ENCODE measurements at places on chromosomes 2 and 18.

GRCh38 chr2:8767324-8767723 is 70.1 kb downstream of the KIDINS220 start:
- no peak for DNase-seq

- DNase-seq, result no peak
These were observed 1.4 kb downstream of the RNF138 start for GRCh38 chr18:32093102-32093511.

DNA sequence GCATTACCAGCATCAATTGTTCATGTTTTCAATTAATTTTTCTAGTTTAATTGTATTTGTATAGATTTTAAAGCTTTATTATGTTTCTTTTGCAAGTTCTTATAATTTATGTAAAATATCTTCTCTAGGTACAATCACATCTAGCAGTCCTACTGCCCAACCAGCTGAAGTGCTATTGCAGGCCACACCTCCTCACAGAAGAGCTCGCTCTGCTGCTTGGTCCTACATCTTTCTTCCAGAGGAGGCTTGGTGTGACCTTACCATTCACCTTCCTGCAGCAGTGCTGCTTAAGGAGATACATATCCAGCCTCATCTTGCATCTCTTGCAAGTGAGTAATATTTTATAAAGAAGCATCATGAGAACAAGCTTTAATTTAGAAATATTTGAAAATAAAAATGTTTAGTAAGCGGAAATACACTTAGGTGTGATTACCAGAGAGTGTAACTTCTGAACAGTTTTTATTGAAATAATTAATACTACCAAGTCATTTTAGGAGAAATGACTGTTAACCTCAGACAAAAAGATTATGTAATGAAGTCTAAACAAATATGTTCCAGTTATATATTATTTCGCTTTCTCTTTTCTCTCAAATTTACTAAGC is 122.9 kb upstream of the TTC27 start:
- no peak for DNase-seq

- DNase-seq, result no peak
These were observed 73.7 kb upstream of the PIK3C3 start for GRCh38 chr18:41881285-41881684.

DNA sequence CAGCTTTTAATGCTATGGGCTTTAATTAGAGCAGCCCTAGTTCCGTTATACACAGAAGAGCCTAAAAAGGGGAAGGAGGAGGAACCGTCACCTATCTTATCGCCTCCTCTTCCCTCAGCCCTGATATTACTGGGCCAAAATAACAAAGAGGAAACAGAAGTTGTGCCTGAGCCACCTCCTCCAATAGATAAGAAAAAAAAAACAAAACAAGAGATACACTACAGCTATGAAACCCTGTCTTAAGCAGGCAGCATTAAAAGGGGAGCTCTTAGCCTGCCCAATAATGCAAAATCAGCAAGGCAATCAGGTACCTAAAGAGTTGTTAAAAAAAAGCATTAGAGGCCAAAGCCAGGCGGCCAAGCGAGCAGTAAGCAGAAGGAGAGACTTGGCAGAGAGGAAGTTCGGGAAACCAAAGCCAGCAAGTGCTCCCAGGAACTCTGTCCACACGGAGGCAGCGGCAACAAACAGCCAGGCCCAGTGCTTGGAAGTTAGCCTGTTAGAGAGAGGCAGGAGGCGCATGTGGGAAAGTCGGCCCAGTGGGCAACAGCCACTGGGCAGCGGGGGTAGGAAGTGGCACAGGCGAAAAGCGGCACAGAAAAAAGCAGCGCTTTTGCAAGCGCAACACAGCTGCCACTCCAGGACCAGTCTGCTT is 41.8 kb upstream of the PDK1 start:
- no peak for DNase-seq

GRCh38 chr2:46337208-46337994 is 40.2 kb downstream of the EPAS1 start:
- DNase-seq, result no peak

- DNase-seq, result no peak
These were observed 69.2 kb upstream of the HNRNPA3 start for GRCh38 chr2:177143444-177143843.

DNA sequence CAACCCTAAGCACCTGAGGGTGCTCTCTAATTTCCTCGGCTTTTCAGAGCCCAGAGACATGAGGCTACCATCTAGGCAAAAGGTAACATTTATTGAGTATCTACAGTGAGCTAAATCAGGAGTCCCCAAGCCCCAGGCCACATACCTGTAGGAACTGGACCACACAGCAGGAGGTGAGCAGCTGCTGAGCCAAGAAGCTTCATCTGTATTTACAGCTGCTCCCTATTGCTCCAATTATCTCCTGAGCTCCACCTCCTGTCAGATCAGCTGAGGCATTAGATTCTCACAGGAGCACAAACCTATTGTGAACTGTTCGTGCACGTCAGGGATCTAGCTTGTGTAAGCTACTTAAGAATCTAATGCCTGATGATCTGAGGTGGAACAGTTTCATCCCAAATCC is 70.2 kb downstream of the RND3 start:
- no peak for DNase-seq

GRCh38 chr2:145032791-145033190 is 512.9 kb upstream of the ZEB2 start:
- no peak for DNase-seq

GRCh38 chr2:117858336-117858735 is 43.8 kb downstream of the DDX18 start:
- DNase-seq, result no peak

DNA sequence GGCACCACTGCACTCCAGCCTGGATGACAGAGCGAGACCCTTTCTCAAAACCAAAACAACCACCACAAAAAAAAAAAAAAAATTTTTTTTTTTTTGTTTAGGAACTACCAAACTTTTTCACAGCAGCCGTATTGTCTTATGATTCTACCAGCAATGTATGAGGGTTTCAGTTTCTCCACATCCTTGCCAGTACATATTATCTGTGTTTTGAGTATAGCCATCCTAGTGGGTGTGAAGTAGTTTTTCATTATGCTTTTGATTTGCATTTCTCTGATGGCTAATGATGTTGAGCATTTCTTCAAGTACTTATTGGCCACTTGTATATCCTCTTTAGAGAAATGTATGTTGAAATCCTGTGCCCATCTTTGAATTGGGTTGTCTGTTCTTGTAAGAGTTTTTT is 51.7 kb downstream of the COX7A2L start:
- no peak for DNase-seq

GRCh38 chr2:159206736-159207380 is 79.6 kb downstream of the WDSUB1 start:
- DNase-seq, result no peak

GRCh38 chr2:67290451-67291290 is 106.5 kb upstream of the ETAA1 start:
- no peak for DNase-seq

Data from cortex of kidney (tissue), 1 donor.